Effector CD4-positive, alpha-beta T cell (primary cell): ENCODE measurements at places on chromosomes 12 and 14.
A peak's percentile ranks its signal among the peaks of the same experiment; 100 is the strongest.

DNA sequence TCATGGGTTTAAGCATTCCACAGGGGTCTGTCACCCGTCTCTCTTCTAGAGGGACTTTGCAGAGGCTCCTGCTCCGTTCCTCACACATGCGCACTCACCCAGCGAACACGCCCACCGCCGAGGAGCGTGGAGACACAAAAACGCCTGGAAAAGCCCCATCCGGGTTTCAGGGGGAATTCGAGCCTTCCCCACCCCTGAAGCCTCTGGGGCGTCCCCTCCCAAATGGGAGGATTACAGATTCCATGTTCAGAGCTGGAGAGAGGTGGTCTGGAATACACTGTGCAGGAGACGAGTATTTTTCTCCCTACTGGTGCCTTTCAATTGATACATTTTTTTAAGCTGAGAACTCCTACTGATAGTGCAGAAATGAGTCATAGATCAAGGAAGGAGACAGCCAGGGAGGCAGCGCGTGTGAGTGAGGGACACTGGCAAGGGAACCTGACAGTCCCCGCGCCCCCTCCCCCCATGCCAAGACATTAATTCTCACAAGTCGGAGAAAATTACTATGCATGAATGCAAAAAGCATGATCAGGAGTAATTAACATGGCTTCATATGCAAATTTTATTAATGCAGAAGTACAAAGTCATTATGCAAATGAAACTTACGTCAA is 36.9 kb downstream of the BCL11B start:
- peak; percentile 86 for DNase-seq

GRCh38 chr12:131367983-131368667 is 342.8 kb upstream of the SFSWAP start:
- no peak for DNase-seq

DNA sequence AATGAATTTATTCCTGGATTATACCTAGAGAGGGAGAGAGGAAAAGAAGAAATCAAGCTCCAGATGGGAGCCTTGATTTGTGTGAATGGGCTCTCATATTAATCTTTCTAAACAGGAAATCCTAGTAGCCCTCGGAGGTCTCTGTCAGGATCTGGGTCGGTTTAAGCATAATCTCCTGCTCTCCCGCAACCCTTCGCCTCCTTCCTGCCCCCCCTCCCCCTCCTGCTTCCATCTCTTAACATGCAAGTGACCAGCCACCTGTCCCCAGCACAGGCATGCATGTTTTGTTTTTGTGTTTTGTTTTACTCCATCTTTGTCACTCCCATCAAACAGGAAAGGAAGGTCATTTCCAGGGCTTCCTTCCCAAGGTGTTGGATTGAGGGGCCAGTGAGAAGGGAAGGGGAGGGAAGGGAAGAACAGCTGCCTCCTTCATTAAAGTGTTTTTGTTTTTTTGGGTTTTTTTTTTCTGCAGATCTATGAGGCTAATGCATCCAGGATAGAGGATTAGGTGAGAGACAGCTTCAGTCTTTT is 4.8 kb upstream of the KCNA5 start:
- DNase-seq: no peak

DNA sequence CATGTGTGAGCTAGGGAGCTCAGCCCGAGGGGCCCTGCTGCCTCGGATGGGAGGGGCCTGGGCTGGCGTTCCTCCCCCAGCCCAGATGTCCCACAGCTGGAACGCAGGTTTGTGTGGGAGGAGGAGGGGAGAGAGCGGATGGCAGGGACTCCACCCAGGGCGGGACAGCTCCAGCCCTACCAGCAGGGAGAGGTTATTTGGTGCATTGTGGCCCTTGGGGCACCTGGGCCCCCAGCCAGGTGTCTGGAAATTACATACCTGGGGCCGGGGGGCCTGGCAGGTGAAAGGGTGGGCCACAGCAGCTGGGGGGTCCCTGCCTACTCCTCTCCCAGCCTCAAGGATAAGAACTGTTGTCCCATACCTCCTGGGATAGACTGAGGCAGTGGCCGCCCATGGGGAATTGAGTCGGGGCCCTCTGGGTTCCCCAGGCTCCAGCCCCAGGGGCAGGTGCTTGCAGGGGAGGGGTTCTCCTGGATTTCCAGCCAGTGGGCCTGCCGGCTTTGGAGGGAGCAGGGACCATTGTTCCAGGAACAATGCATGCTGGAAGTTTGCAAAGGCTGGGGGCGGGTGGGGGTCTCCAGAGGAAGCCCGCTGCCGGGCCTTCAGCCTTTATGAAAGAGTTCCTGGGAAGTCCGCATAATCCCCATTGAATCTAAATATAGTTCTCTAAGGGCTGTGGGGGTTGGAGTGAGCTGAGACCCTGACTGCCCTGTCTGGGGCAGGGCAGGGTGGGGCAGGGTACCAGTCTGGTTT is 1.2 kb downstream of the KIF26A start:
- no peak for DNase-seq

DNA sequence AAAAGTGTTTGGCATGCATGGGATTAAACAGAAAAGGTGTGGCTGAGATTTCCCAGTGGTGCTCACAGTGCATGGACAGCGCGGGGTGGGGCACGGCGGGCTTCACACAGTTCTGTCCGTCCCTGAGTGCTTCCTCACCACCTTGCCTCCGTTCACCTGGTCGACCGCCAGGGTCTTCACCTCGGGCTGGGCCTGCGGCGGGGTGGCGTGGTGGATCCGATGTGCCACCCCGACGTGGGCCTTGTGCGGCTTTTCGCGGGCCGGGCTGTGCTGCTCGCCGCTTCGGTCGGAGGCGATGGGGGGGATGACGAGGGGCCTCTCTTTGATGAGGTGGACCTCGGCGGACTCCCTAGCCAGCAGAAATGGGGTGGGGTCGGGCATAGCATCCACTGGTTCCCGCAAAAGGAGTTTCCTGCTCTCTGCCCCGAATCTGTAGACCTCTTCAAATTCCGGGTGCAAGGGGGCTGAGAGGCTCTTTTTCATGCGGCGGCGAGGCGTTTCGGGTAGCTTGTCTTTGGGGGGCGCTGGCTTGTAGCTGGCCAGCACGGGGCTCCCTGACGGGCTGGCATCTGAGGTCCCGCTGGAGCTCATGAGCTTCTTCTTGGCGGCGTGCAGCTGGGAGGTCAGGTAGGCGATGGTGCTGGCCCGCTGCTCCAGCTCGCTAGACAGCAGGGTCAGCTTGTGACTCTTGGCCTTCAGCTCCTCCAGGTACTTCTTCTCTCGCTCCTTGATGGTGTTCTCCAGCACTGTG is 35.5 kb downstream of the CCDC92 start:
- no peak for DNase-seq

- no peak for DNase-seq
Observed at GRCh38 chr12:53726946-53727309, 324 bp downstream of the CALCOCO1 start.

DNA sequence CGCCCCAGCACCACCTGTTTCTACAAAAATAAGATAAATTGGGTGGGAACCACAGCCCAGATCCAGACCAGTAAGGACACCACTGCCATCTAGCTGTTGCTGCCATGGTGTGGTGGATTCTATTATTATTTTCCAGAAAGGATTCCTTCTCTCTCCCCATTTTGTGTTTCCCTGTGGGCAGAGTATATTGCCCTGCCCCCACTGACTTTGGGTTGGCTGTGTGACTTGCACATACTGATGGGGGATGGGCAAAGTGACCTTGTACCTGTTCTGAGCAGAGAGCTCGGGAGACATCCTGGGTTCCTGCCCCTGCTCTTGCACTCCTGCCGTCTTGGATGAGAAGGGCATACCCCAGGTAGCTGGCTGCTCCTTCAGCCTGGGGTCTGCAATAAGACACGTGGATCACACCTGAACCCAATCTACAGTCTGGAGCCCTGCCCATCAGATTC is 24.3 kb downstream of the MOAP1 start:
- DNase-seq: no peak

DNA sequence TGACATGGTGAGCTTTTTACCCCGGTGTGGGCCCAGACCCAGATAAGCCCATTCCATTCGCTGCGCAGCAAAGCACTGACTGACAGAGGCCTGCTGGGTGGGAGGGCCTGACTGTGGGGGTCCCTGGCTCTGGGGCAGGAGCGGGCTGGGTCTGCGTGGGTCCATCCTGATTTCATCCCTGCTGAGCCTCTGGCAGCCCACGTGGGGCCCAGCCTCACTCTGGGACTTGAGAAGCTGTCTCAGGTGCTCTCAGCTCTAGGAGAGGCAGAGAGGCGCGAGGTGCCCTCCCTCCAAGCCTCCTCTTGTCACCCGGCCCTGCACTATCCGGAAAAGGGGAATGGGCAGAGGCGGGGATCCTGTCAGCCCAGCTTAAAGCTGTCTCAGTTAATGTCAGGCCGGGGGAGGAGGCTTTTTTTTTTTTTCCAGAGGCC is 927 bp downstream of the ABCB9 start:
- no peak for DNase-seq

DNA sequence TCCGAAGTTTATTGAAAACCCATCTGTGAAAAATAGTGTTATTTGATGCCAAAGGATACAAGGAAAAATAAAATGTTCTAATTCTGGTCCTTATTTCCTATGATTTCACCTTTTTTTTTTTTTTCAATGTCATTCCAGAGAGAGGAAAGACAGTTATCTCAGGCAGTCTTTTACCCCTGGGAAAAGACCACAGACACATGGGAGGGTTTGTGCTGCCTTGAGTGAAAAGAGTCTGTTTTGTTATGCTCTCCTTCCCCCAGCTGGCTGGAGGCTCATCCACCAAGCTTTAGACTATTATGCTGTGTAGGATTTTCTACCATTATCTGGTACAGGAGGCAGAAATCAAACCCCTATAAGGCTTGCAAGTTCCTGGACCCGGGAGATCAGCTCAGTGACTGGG is 151.8 kb downstream of the CRADD start:
- no peak for DNase-seq

DNA sequence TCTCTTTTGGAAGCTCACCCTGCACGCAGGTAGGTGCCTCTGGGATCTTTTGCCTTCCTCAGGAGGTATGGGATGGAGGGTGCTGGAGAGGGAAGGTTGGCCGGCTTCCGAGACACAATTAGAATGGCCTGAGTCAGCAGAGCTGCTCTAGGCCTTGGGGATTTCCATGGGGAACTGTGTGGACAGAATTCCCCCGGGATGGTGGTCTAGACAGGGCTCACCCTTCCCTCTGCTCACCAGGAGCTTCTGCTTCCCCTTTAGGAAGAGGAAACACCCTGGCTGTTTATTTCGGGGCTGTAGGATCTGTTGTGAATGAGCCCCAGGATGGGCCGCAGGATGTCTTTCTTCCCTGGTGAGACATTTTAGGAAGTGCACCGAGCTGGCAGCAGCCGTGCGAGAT is 43.7 kb upstream of the TMED10 start:
- DNase-seq: no peak

- DNase-seq: no peak
Observed at GRCh38 chr14:28769276-28769880, 2.8 kb downstream of the FOXG1 start.

- peak; percentile 20 for DNase-seq
Observed at GRCh38 chr12:27652174-27652763, 44.0 kb upstream of the REP15 start.

DNA sequence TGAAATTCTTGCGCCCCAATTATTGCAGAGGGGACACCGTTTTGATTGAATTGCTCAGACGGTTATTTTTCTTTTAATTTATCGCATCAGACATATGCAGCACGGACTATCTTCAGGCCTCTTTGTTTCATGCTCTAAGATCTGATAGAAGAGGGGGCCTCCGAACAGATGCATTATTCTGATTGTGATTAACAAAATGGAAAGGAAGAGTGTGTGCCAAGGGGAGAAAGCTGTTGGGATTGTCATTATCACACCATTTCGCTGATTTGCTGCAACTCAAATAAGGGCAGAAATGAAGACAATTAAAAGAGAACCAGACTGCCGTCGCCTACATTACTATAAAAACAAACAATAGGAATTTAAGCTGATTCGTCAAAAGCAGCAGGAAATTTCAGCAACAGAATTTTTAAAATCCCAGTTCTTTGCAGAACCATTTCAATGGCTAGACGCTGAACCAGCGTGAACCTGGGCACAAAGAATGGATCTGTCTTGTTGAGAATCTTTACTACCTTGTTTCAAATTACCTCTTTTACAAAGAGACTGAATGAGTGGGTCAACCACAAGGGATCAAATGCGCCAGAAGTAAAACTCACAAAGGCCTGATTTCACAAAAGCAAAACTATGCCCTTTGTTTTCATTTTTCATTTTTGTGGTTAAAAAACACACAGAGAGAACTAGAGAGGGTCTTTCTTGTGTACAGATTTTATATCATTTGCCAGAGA is 30.6 kb downstream of the TMEM132D start:
- DNase-seq: no peak

- DNase-seq: no peak
Observed at GRCh38 chr14:99717682-99718013, 33.5 kb downstream of the CYP46A1 start.

DNA sequence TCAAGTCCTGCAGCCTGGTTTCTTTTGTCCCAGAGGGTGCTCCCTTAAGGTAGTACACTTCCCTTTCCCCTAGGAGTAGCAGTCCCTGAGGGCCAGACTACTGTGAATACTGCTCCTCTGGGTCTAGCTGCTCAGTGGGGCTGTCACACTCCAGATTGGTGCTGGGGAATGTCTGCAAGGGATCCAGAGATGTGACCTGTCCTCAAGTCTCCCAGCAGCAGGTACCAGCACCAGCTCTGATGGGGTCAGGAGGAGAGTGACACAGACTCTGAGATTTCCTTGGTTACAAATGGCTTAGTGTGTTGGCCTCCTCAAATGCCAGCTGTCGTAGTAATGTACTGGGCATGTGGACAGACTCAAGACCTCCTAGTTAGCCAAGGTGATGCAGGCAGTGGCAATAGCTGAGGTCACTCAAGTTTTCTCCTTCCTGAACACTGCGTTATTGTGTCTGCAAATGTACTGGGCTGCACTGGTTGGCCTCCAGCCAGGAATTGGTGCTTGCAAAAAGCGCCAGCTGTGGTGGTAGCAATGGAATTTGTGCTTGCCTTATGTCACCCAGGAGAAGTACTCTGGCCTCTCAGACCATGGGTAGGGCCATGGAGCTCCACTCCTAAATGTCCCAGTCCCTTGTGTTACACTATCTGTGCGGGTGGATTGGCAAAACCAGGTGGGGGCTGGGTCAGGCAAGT is 36.4 kb upstream of the AEBP2 start:
- no peak for DNase-seq

DNA sequence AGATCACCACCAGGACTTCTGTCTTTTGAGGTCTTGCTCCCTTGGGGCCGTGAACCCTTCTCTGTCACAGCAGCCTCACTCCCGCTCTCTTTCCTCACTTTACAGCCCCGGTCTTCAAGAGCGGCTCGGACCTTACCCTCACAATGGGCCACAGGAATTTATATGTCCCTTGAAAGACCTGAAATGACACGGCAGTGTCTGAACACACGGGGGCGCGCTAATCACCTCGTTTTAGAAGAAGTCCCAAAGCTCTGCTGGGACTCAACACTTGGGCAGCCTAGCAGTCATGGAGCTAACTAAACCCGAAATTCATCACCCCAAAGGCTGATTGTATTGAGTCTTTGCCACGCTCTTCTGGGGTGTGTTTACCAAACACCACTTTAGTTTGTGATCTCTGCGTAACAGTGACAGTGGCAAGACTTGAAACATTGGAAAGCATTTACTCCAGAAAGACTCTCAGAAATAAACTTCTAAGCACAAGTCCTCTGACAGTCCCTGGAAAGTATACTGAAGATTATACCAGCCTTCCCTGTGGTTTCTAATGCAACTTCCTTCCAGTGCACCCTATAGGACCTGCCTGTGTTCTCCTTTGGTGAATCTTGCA is 29.0 kb downstream of the SERPINA11 start:
- DNase-seq: no peak

- no peak for DNase-seq
Observed at GRCh38 chr14:67728258-67728657, 26.6 kb downstream of the RDH12 start.
